Stimulated activated CD4-positive, alpha-beta T cell treated with anti-CD3 and anti-CD28 coated beads, Interleukin-4, amount 100 ng/mL, for 48 hours (primary cell): ENCODE measurements at places on chromosomes 2 and 18.

- no peak for DNase-seq
Measured at GRCh38 chr2:235010117-235010714, 58.4 kb downstream of the SH3BP4 start.

GRCh38 chr2:23947350-23947749 is 7.1 kb downstream of the UBXN2A start:
- DNase-seq: no peak

- DNase-seq: no peak
Measured at GRCh38 chr18:38883111-38883510, 1317.5 kb upstream of the CELF4 start.

GRCh38 chr2:6459138-6459537 is 406.6 kb downstream of the CMPK2 start:
- no peak for DNase-seq

- DNase-seq: no peak
Measured at GRCh38 chr2:1052771-1053191, 102.1 kb downstream of the SNTG2 start.

- no peak for DNase-seq
Measured at GRCh38 chr2:176710657-176711186, 441.5 kb downstream of the MTX2 start.

GRCh38 chr2:190431907-190432306 is 23.8 kb downstream of the MFSD6 start:
- DNase-seq: no peak

- no peak for DNase-seq
Measured at GRCh38 chr2:196618661-196619060, 20.9 kb upstream of the CCDC150 start.

- DNase-seq: no peak
Measured at GRCh38 chr18:61420218-61420885, 87.1 kb downstream of the CDH20 start.

DNA sequence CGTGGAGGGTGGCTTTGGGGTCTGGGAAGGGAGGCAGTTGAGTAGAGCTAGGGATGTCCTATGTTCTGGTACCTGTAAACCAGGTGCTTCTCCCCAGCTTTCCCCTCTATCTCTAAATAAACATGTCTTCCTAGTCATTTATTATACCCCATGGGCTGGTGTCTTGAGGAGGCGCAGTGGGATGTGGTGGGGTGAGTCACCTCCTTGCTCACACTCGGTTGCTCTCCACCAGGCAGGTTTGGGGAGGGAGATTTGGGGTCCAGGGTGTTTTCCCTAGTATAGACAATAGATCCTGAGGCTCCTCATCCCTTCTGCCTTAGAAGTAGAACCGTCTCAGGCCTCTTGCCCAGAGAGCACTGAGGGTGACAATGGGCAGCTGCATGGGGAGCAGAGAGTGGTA is 5.1 kb downstream of the PSD4 start:
- DNase-seq: no peak

DNA sequence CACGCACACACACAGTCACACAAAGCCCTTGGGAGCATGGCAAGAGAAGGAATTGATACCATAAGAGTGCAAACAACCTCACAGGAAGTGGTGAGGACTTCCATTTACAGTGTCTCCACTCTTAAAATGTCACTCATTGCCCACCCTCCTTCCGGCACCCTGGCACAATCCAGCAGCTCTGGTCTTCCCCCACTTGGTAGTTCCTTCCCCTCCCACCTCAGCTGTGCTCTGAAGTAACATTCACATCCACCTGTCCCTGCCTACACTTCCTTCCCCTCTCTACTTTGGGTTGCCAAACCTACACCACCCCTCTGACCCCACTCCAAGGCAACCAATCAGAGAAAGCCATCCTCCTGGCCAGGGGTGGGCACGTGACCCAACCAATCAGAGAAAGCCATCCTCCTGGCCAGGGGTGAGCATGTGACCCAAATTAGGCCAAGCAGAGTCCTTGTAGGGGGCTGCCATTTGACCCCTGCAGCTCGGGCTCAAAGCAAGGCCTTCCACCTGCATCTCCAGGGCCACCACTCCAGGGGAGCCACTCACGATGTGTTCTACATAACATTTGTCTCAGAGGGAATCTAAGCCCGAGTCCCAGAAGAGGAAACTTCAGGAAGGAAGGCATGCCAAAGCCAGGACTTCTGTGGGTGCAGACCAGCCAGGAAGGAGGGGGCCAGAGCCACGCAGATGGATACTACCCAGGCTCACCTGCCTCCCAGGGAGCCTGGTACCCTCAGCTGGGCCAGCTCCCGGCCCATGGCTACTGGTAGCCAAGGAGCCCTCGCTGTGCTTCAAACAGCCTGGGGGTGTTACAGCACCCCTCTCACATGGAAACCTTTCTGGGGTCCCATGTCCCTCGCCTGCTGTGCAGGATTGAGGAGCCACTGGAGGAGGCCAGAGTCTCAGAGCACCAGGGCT is 21.2 kb downstream of the CYP26B1 start:
- no peak for DNase-seq

DNA sequence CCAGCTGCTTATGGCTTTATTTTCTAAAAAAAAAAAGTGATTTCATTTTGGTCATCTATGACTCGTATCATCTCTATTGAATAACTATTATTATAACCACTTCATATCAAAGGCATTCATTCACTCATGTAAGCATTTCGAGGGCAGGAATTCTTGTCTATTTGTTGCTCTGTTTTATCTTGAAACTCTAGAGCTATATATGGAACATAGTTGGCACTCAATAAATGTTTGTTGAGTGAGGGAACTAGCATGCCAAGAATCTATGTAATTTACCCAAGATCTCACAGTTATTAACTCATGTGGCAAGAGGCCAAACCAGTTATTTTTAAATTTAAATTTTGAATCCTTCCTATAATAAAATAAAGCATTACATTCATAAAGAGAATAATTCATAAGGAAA is 470.1 kb downstream of the TMX3 start:
- no peak for DNase-seq
